K562 (cell line): ENCODE measurements at places on chromosomes 12 and 14.

- peak; percentile 23 for DNase-seq
Observed at GRCh38 chr14:78440356-78440894, 270.3 kb downstream of the NRXN3 start.

DNA sequence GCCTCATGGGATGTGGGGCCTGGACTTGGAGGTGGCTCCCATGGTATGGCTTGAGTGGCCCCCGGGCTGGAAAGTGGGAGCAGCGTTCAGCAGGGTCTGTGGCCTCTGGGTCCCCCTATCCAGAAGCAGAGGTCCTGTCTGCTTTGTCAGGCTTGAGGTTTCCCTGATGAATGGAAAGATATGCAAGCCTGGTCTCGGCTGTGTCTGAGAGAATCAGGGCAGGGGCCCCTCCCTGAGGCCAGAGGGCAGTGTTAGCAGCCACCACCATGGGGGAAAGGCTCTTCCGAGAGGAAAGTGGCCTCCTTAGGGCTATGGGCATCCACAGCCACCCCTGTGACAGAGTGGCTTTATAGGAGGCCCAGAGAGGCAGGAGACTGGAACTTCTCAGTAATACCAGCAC is 128.2 kb downstream of the VRK1 start:
- DNase-seq = no peak

GRCh38 chr12:46934374-46935111 is 108.7 kb upstream of the SLC38A4 start:
- no peak for DNase-seq

DNA sequence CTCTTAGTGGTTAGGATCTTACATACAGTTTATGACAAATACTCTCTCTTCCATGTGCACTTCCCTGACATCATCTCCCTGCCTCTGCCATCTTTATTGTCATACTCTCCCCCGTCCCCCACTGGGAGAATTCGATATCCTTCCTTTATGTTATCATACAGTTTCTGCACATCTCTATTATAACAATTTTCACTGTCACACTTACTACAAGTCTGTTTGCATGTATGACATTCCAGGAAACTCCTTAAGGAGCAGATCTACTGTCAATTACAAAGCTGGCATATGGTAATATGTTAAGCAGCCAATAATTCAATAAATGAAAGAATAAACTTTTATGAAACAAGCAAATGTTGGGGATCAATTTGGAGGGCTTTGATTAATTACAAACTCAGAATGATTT is 91.1 kb downstream of the KCNH5 start:
- no peak for DNase-seq

- no peak for DNase-seq
Observed at GRCh38 chr12:67757651-67758050, 109.1 kb downstream of the DYRK2 start.

- no peak for DNase-seq
Observed at GRCh38 chr12:79056775-79057174, 192.2 kb downstream of the SYT1 start.

- DNase-seq = peak; percentile 57
Observed at GRCh38 chr14:34043627-34044372, 92.9 kb upstream of the EGLN3 start.

DNA sequence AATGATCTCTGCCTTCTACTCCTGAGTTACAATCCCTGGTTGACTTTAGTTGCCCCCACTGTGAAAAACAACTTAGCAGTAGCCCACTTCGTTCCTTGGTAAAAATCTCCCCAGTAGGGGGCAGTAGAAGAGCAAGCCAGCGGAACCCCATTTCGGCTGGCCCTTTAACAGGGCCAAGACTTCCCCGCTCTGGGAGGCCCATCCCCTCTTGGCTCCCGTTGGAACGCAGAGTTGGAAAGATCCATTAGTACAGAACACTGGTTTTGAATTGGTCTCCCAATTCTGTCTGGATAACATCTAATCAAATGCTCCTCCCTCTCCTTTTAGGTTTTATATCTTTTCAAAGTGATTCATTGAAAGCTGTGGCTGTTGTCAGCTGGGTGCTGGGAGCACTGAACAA is 1133.3 kb downstream of the BCL11B start:
- DNase-seq = peak; percentile 5

DNA sequence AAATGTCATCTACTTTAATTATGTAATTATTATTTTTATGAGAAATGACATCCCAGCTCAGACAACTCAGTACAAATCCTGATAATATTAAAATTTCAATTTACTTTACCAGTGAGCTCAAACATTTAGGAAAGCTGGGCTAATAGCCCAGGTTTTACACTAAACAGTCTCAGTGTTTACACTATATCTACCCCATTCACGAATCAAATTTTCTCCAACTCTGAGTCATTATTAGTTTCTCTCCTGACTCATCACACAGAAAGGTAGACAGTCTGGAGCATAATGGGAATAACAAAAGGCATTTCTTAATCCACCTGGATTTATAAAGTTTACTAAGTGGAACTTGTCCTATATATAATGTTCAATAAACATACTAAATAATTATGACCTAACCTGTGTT is 5.7 kb downstream of the PAWR start:
- no peak for DNase-seq

DNA sequence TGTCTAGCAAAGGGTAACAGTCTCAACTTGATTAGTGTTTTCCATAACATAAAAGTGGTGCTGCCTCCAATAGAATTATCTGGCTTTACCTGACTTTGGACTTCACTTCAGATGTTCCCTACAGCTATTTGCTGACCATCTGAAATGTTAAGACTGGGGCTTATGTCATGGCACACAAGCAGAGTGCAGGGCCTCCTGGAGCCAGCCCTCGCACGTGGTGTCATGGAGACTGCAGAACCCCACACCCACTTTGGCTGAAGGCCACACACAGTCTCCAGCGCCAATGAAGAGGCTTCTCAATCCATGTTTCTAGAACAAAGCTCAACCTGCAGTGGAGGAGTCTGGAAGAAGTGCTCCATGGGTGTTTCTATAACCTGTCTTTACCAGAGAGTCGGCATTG is 169.6 kb upstream of the FRMD6 start:
- DNase-seq = no peak

DNA sequence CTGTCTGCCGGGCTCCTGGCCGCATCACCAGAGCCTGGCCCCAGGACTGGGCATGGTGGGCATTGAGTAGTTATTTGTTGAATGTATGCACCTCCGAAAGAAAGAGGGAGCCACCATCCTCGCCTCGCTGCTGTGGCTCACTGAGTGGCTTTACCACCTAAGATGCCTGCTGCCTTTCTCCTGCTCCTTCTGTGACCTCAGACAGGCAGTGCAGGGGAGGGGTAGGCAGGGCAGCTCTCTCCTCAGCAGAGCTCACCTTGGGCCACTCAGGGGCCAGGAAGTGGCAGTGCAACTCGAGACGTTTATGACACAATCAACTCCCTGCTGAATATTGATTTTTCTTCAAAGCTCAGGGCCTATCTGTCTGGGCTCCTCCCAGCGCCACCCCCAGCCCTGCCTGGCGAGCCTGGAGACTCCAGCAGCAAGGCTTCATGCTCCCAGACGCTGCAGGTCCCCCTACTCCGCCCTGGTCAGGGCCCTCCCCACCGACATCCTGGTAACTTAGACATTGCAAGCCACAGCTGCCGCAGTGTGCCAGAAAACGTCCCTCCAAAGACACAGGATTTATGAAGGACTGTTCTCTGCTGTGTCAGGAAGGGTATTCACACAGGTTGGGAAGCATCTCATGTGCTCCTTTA is 84.3 kb upstream of the DIO3 start:
- DNase-seq = no peak

DNA sequence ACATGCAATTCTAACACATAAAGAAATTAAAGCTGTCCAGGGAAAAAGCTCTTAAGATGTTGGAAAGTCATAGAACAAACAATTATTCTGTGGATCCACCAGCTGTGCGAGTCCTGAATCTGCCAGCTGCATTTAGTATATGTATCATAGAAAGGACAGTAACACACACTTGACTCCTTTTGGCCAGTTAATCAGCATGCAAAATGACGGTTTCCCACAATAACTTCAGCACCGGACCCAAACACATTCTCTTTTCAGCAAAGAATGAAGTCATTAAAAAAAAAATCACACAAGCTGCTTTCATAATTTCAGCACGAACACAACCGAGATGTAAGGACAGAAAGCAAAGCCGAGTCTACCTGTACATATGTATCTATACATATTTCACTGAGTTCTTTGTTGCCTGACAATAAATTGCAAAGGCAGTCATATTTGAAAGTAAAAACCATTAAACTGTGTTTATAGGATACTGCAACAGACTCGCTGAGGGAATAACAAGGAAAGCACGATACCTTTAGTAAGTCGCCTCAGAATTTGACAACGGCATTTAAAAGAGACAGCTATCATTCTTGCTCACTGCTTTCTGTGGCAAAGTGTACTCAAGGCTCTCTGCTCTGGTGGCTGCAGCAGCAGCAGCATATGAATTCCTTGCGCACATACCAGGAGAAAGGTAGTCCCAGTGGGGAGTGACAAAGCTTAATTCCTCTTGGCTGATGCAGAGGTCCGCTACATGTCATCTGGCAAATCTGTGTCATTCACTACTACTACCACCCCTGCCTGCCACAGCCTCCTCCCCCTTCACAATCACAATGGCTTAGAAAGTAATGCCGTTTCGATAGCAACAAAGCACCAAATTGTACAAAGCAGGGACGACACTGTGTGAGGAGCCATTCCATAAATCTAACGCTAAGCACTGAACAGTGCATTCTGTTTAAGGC is at the start of gene GRIP1:
Gene GRIP1 (minus strand): TSS at position 739 of the 938 bp plus-strand sequence. CDS start 172 bp downstream, at position 567.
- DNase-seq = no peak

GRCh38 chr12:16220120-16220519 is 57.4 kb downstream of the SLC15A5 start:
- DNase-seq = no peak

GRCh38 chr14:93970585-93970964 is 5.8 kb downstream of the ASB2 start:
- DNase-seq = no peak

DNA sequence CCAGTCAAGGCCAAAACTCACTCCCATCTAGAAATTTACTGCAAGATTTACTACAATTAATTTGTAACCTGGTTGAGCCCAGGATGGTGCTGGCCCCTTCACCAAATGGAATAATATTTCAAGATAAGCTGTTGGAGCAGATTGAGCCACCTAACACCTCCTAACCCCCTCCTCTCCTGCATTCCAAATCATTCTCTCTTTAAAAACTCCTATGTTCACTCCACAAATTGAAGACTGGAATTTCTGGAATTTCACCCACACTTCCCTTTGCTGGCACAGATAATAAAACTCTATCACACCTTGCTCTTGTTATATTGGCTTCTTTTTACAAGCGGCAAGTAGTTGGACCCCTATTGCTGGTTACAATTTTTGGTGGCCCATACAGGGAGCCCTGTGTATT is 41.7 kb downstream of the MIS18BP1 start:
- no peak for DNase-seq

GRCh38 chr14:38524636-38525509 is 269.0 kb upstream of the CLEC14A start:
- DNase-seq = no peak

GRCh38 chr12:46320731-46321130 is 51.8 kb downstream of the SLC38A2 start:
- DNase-seq = no peak

- no peak for DNase-seq
Observed at GRCh38 chr12:53560351-53560750, 53.1 kb upstream of the NPFF start.

DNA sequence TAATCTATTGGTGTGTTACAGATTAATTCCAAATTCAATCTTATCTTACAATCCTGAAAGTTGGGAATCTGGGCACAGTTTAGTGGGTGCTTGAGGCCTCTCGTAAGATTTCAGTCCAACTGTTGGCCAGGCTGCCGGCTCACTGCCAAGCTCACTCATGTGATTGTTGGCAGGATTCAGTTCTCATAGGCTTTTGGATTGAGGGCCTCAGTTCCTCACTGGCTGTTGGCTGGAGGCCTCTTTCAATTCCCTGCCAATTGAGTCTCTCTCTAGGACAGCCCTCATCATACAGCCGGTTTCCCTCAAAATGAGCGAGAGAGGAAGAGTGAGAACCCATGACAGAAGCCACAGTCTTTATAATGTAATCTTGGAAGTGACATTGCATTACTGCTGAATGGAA is 123.5 kb upstream of the FBXO33 start:
- DNase-seq = no peak

DNA sequence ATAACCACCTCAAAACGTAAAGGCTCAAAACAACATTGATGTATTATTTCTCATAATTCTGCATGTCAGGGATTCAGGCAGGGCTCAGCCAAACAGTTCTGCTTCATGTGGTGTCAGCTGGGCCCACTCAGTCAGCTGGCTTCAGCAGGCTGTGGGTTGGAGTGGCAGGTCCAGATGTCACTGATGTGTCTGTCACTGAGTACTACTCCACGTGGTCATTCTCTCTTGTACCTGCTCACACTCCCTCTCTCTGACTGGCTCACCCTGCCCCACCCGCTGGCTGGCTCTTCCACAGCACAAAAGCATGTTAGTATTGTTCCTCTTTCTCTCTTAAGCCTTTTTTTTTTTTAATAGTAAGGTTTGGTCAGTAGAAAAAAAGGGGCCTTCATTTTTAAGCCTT is 182.4 kb downstream of the DICER1 start:
- DNase-seq = no peak

DNA sequence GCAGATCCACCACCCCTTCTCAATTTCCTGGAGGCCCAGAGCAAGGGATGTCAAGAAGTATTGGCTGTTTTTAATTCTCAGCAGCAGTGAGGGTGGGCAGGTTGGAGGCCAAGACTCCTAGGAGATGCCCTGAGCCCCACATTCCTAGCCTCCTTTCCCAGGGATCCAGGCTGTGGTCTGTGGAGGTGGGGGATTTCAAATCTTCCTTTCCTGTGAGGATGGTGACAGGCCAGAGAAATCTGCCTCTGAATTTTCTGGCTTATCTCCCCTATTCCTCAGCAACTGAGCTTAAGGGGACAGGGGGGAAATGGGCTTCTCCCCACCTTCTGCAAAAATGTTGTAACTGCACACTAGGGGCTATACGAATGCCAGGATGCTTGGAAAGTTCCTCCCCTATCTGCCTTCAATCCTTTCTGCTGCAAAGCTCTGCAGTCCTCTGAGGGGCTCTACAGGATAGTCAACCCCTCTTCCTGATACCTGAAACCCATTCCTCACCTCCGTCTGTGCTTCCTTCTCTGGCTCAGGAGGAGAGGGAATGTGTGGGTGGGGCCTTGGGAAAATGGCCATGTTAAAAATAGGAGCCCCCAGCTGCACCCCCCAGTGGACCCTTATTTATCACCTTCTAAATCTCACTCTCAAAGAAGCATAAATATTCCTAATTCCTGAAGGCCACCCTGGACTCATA is 6.6 kb downstream of the GPR84 start:
- no peak for DNase-seq

DNA sequence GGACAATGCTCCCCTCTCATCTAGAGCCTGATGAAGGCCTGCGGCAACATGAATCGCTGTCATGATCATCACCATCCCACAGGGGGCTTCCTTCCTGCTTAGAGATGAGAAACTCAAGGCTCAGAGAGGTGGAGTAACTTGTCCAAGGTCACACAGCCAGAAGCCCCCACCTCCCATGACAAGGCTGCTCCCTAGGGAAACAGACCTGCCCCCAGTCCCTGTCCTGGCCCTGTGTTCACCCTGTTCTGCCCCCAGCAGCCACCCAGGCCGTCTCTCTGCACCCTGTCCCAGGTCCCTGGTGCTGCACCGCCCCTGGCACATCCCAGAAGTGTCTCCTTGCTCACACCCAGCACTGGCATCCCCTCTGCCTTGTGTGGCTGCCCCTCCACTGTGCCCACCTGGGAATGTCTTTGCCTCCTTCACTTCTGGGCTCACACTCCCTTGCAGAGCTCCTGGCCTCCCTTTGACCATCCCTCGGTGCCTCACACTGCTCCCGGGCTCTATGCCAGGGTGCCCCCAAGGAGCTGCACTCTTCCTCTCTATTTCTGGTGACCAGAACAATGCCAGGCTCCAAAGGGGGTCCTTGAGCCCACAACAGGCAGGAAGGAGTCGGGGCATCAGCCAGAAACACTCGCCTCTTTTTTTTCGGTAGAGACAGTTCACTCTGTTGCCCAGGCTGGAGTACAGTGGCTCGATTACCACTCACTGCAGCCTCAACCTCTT is 70.5 kb downstream of the BCL11B start:
- DNase-seq = peak; percentile 16
